H54 (cell line): ENCODE measurements at places on chromosomes 4 and X.
A peak's percentile ranks its signal among the peaks of the same experiment; 100 is the strongest.

DNA sequence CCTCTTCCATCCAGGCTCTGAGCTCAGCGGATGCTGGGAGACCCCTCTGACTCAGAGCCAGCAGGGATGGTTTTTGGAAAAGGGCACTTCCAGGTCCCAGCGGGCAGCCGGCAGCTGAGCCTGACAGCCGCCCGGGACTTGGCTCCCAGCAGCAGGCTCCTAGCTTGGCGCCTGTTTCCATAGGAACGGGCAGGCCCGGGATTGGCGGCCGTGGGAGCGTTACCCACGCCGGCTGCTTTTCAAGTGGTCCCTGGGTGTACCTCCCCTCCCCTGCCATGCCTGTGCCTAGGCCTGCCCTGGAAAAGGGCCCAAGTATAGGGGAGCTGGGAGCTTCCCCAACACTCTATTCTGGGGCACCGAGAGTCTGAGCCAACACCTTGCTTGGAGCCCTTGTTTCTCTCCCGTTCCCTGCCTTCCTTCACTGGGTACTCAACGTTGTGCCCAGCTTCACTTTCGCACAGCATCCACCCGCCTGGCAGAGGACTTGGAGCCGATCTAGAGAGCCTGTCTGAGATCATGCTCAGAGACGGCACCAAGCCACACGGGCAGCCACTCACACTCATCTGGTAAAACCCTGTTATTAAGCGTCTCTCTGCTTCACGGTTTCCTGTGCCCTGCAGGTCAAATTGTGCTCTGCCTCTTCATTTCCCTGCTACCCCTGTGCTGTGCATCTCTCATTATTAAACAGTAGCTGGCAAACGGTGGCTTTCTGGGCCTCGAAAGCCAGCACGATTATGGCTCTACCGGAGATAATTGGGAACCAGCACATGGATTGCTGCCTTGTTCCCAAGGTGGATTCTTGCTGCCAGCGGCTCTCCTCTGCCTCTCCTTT is 521.5 kb downstream of the BCOR start:
- no peak for DNase-seq

DNA sequence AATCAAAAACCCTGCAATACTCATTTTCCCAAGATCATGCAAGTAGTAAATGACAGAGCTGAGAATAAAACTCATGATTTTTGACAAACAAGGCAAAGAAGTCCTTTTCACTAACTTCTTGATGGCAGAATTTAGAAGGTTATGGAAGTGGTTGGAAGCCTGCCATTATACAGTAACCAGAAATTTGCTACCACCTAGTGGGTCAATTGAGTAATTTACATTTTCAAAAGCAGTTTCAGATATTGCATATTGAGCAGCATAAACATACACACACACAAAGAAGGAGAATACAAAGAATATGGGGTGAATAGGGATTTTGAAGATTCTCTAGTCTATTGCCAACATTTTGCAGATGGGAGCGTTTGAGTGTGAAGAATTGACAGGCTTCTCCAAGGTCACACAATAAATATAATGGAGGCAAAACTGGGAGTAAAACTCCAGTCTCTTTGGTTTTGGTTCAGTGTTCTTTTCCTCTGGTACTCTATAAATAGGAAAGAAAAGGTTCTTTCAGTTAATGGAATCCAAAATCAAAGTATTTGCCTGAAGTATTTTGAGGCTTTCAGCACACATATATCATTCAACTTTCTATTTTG is 70.2 kb downstream of the GC start:
- peak; percentile 0 for DNase-seq

DNA sequence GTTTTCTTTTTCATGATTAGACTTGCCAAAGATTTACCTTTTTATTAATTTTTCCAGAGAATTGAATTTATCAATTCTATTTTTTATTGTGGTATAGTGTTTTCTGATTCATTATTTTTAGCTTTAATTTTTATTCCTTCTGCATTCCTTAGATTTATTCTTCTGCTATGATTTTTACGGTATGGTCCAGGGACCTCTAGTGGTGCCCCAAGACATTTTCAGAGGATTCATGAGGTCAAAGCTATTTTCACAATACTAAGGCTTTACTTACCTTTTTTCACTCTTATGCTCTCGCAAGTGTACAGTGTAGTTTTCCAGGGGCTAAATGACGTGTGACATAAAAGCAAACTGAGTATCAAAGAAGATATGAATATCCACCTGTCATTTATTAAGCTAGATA is 8.0 kb downstream of the RADX start:
- no peak for DNase-seq

GRCh38 chrX:17082831-17083230 is 136.4 kb downstream of the REPS2 start:
- no peak for DNase-seq
